ENCODE measurements at places on chromosomes 3 and 15.

GRCh38 chr3:73389928-73390327 is 234.8 kb downstream of the PDZRN3 start:
- H3K4me1 ChIP-seq, result no peaks in the 10 kb centered on the region
- H3K27me3 ChIP-seq, result peaks cover 4% of the 10 kb centered on the region
- H3K4me3 ChIP-seq, result no peak overlapping the region
- DNase-seq, result no peak
- H3K27ac ChIP-seq, result no peak overlapping the region

DNA sequence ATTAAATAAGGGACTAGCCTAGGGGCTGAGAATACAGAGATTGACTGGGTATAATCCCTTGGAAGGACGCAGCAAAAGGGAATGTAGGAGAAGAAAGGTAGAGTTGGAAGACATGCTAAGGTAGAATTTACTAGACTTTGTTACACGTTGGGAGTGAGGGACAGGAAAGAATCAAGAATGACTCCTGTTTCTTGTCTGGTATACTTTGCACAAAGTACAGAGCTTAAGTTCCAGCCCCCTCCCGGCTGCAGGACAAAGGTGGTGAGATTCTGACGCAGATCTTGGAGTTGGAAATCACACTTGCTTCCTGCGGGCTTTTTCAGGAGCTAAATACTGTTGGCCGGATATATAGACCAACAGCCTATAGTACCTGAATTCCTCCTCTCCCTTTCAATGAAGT is 895 bp downstream of the HYKK start:
- peak overlapping the region; percentile 72 for H3K4me3 ChIP-seq
- H3K4me1 ChIP-seq, result peaks cover 14% of the 10 kb centered on the region
- no peak overlapping the region for H3K27ac ChIP-seq

DNA sequence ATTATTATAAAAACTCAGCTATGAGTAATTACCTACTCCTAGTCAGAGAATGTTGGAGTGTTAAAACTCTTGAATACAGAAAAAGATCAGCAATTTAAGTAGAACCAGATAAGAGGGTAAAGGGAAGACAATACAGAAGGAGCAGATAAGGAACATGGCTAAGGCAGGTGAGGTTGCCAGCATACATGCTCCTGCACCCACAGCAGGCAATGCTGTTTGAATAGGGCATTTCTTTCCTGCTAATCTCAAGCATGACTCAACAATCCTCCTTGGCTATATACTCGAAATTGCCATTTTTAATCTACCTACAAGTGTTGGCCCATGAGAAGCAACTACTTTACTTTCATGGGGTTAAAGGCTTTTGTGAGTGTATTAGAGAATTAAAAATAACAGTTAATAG is 494.5 kb downstream of the DIPK2A start:
- no peaks in the 10 kb centered on the region for H3K27me3 ChIP-seq
- no peak for DNase-seq
- H3K4me1 ChIP-seq, result no peaks in the 10 kb centered on the region

DNA sequence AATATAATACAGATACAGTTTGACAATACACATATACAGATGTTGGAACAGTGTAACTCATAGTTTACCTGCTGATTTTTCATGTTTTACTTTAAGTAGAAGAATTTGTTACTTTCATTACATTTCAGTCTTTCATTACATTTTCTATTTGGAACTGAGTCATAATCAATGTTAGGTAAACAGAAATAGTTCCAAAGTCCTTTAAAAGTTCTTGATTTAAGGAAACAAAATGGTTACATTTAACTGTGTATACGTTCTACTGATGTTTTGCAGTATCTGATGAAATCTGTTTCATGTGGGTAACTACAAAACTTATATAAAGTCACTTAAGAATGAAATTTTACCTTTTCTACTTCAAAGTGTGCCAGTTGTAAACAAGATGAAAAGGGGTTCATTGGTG is 721.2 kb downstream of the NAALADL2 start:
- H3K27ac ChIP-seq, result no peak overlapping the region
- DNase-seq, result no peak
- no peaks in the 10 kb centered on the region for H3K36me3 ChIP-seq
- no peaks in the 10 kb centered on the region for H3K27me3 ChIP-seq
- H3K4me1 ChIP-seq, result no peaks in the 10 kb centered on the region
- H3K4me3 ChIP-seq, result no peak overlapping the region
